ENCODE measurements at places on chromosomes 2 and 18.

DNA sequence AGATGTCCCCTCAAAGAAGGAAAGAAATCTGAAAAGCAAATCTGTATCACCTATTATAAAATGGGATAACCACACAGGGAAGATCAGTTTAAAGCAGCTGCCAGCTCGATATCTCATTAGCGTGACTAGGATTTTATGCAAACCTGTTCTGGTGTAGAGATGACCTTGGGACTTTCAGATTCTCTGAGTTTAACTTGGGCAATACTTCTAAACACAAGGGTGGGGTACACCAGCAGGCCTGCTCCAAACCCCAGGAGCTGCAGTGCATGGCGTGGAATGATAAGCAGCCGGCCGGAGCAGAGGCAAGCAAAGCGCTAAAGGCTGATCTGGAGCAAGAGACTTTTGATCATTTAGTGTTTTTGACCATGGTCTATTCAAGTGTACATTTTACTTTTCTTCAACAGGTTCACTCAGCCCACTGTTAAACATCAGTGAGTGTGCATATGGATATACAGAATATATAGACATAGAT lies 4.7 kb downstream of the SERTAD2 start:
- DNase-seq, result no peak

DNA sequence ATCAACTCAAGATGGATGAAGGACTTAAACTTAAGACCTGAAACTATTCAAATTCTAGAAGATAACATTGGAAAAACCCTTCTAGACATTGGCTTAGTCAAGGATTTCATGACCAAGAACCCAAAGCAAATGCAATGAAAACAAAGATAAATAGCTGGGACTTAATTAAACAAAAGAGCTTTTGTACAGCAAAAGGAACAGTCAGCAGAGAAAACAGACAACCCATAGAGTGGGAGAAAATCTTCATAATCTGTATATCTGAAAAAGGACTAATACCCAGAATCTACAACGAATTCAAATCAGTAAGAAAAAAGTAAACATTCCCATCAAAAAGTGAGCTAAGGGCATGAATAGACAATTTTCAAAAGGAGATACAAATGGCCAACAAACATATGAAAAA lies 171.2 kb downstream of the ERBB4 start:
- DNase-seq, result no peak

- DNase-seq, result no peak
These were observed 7.7 kb downstream of the SLC4A3 start for GRCh38 chr2:219634951-219635751.

DNA sequence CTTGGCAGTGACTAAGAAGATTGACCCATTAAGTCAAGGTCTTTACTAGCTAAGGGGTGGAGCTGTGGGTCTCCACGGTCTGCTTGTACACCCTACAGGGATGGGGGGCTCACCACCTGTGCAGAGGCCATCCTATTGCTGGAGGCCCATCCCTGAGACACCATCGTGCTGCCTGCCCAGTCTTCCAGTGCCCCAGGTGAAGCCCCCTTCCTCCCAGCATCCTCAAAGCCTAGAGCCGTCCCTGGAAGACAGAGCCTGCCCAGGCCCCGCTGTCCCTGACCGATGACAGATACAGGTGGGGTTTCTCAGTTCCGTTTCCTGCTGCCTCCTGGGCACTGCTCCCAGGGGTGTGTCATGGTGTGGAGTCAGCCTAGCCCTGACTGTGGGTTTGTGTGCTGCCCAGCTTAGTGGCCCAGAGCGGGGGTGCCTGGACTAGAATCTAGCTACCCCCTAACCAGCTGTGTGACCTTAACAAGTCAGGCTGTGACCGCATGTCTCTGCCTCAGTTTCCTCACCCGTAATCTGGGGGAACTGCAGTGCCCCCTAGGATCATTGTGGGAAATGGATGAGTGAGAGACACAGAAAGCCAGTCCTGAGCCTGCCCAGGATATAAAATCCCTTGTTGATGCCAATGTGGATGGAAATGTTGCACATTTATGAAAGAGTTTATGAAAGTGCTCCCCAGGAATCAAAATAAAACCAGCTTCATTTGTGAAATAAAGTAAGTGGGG lies 2.0 kb downstream of the OTOS start:
- peak; percentile 29 for DNase-seq

DNA sequence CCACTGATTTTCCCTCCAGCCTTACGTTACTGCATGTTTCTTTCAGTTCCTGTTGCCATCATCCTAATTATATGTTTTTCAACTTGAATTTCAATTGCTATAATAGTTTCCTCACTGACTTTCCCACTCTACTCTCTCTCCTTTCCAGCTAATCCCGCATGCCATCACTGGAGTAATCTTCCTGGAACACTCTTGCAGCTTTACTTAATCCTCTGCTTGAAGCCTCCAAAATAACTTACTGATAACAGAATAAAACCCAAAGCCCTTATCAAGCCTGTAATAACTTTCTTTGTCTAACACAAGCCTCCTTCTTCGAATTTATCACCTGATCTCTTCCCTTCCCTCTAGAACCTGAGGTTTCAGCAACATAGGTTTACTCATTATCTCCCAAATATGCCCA lies 237.3 kb downstream of the LTBP1 start:
- no peak for DNase-seq

- DNase-seq, result no peak
These were observed 116.3 kb downstream of the TTC32 start for GRCh38 chr2:19785447-19785846.

GRCh38 chr2:230929381-230930148 lies 4.5 kb upstream of the GPR55 start:
- DNase-seq, result no peak

DNA sequence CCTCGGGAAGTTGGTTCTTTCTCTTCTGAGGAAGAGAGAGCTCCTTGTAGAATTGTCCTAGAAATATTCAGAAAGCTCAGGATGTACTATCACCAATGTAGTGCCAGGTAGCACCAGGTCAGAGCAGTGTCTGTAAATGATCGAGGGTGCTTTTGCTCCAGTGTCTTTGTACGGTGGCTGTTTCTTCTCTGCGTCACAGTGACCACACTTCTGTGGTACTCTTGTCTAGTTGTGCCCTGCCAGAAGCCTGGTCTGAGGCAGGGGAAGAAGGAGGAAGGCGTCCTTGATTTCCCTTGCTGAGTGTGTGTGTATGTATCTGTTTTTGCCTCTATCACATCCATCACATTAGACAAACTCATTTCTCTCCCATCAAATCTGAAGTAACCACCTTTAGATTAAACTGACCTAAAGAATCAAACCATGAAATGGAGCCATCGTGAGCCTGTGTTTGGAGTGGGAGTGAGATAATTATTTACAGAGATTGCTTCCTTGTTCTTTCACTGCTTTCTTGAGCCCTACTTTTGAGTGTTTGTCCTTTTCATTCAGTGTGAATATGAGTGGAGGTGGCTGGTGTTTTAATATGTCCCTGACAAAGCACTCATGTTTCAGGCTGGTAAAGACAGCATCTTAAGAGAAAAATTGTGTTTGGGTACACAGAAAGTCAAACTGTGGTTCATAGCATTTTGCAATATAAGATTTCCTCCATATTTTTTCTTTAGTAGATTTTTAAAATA lies 97.2 kb downstream of the ACOXL start:
- DNase-seq, result no peak

GRCh38 chr18:45464619-45465018 lies 150.7 kb upstream of the SLC14A2 start:
- DNase-seq, result no peak

DNA sequence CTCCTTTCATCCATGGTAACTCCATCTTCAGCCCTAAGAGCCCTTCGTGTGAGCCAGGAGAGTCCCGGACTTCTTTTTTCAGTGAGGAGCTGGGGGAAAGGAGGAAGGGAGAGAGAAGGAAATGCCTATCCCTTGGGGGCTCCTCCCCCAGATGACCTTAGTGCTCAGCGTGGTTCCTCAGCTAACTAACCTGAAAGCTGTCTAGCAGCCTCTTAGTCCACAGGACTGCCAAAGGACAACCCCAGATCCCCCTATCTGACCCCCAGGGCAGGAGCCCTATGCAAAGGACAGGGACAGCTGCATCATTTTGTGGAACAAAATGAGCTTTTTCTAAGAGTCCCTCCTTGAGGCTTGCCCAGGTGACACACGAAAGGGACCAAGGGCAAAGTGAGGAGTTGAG lies 7.9 kb downstream of the SPR start:
- no peak for DNase-seq

- DNase-seq, result no peak
These were observed 177.9 kb downstream of the ZNF516 start for GRCh38 chr18:76317136-76317535.

DNA sequence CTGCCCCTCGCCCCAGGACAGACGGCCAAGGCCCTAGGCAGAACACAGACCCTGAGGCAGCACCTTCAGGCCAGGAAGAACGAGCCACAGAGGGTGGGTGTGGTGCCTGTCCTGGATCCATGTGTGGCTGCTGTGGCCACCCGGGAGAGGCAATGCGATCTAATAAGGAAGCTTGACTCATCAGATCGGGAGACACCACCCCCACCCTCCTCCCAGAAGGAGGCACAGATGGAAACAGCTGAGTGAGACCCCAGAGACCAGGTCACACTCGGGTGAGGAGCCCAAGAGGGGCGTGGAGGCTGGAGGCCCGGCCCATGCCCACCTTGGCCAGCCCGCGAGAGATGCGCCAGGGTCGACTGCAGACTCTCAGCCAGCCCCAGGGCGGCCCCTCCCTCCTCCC lies 20.3 kb downstream of the KCNG2 start:
- DNase-seq, result no peak

- DNase-seq, result no peak
These were observed 470.8 kb downstream of the DLGAP1 start for GRCh38 chr18:3984163-3984757.

DNA sequence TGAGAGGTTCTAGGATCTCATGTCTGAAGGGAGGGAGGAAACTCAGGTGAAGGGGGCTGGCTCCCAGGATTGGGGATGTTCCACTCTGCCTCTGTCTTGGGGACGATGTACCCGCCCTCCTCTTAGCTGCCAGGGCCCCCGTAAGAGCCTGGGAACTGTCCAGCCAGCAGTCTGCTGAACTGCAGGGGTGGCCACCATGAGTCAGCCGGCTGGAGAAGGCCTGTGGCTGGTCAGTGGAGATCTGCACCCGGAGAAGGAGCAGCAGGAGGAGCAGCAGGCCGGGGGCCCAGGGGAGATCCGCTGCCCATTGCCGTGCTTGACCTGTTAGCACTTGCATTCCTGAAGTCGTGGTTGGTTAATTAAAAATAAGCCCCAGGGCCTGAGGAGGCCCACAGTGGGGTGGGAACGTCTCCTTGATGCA lies 180.3 kb downstream of the TFCP2L1 start:
- no peak for DNase-seq

DNA sequence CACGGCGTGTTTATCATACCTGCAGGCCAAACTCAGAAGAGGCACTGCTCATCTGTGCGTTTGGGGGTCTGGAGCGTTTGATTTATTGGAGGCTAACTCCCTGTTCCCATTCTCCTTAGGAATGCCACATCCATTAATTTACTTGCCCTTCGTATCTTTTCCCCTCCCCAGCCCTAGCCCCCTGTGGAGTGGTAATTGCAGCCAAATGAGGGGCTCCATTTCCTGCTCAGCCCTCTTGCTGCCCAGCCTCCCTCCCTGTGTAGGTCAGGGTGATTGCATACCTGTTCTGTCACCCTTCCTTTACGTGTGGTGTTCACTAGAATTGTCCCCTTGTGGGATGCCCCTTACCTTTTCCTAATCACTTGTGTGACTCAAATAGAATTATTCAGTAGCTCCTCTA lies 120.4 kb downstream of the MAP3K20 start:
- DNase-seq, result no peak

DNA sequence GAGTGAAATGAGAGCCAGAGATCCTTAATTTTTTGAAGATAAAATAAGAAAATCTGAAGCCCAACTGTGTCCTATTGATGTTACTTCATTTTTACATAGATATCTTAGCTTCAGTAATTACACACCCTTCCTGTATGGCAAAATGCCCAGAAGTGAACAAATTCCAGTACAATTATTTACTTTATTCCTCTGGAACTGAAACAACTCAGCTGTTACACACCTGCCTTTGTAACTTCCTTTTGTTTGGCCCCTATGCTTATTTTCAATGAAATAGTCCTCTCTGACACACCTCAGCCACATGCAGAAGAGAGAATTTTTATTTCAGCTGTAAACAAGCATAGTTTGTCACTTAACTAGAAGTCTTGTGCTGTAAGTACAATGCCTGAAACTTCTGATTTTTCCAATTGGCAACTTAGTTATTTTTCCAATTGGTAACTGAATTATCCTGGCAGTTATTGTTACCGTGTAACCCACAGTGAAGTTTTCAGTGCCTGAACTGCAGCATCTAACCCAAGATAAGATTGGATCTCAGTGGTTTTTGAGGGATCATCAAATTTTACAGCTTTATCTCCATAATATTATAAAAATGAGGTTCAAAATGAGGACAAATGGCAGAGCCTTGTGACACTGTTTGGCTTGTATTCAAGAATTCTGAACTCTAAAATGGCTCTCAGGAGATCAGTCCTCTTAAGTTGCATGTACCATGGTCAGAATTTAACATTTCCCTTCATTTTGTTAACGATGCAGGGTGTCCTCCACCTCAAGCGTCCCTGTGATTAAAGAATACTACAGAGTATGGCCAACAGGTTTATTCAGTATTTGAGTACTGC lies 82.6 kb downstream of the PKP4 start:
- DNase-seq, result no peak

DNA sequence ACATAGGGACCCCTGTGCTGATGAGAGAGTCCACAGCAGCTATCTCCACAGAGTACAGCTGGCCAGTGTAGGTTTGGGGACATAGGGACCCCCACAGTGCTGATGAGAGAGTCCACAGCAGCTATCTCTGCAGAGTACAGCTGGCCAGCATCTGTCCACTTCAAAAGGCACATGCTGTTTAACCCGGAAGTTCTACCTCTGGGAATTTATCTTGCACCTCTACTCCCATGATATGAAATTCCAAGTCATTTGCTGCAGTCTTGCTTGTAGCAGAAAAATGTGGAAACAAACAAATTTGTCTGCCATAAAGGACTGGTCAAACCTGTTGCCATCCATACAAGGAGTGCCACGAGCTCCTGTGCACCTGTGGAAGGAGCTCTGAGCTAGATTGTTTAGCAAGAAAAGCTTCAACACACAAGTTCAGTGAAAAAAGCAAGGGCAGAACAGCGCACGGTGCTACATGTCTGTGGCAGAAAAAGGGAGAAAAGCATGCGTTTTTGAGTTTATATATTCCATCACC lies 33.1 kb downstream of the LRRFIP1 start:
- DNase-seq, result no peak

DNA sequence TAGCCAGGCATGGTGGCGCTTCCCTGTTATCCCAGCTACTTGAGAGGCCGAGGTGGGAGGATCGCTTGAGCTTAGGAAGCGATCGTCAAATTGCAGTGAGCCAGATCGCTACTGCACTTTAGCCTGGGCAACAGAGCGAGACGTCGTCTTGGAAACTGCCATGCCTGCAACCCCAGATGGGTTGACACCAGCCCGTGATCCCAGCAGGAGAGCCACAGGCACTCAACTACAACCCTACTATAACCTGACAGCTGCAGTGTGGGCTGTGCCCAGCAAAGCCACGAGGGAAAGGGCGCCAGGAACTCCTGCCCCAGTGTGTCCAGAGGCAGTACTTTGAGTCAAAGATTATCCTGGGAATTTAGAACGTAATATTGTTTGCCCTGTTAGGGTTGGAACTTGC lies 85.6 kb downstream of the SS18 start:
- no peak for DNase-seq
